Fibroblast of mammary gland (primary cell): ENCODE measurements at places on chromosomes 1 and 21.

DNA sequence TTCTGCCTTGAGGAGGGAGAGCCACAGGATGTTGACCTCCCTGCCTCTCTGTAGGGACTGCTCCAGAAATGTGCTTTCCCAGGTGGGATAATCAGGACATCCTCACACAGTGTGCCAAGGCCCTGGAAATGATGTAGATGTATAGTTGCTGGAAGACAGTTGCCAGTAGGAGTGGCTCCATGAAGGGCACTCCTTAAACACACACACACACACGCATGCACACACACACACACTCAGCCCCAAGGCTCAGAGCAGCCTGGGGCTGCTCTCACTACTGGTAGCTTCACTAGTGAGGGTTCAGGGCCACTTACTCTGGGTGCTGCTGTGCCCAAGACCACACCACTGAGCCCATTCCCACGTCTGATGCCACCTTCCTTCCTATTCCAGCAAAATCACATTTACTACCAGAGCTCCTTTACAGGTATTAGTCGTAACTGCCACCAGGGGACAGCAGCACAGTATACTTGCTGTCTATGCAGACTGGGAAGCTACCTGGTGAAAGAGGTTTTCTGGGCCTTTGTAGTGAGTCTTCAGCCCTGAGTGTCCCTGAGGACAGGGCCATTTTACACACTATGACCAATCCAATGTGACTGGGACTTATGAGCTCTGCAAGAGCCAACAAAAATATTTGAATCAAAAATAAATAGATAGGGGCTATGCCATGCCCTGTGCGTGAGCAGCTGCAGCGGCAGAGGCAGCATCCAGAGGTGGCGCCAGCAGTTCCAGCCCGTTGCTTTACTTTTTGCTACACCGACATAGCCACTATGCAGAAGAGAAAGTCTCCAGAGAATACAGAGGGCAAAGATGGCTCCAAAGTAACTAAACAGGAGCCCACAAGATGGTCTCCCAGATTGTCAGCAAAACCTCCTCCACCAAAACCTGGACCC, 15.0 kb downstream of the CRNN start:
- peak; percentile 10 for DNase-seq

- no peak for DNase-seq
Measured at GRCh38 chr1:32111040-32111623, 3.3 kb downstream of the KPNA6 start.

DNA sequence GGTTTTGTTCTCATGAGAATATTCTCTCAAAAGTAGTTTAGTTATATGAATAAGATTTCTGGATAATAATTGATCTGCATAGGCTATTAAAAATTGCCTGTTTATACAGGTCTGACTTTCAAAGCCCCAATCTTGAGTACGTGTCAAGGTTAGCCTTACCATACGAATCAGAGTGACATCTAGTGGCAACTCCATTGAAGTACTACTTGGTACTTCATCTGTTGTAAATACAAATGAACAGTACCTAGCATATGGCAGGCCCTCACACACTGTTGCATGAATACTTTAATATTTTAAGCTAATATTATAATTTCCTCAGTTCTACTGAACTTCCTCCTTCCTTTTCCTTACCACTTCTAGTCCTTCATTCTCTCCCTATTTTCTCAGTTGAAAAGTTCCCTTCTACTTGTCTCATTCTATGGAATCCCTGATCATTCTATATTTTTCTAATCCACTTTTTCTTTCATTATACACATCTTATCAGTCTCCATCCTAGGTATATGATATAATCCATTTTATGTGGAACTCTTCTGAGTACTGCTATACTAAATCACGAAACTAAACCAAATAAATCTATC, 101.2 kb downstream of the AKT3 start:
- DNase-seq = peak; percentile 87

DNA sequence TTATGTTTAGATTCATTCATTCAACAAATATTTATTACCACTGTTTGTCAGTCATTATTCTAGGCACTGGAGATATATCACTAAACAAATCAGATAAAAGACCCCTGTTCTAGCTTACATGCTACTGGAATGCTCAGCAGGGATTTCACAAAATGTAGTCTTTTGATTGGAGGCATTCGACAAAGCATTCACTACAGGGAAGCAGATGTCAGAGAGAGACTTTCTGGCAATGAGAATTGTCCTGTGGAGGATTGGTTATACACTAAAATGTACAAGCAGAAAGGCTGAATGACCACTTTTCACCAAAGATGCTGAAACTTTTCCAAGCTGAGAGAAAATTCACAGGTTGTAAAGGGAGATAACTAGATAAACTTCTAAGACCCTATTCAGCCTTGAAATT, 57.7 kb downstream of the SCMH1 start:
- DNase-seq = no peak
